ENCODE measurements at places on chromosomes 4 and X. TPM values are rescaled to one million over a fixed set of nuclear protein-coding genes. Genes with fewer than 3 reads are reported as not detected.

GRCh38 chr4:7430368-7430964, 4.3 kb downstream of the PSAPL1 start:
- DNase-seq, result no peak

DNA sequence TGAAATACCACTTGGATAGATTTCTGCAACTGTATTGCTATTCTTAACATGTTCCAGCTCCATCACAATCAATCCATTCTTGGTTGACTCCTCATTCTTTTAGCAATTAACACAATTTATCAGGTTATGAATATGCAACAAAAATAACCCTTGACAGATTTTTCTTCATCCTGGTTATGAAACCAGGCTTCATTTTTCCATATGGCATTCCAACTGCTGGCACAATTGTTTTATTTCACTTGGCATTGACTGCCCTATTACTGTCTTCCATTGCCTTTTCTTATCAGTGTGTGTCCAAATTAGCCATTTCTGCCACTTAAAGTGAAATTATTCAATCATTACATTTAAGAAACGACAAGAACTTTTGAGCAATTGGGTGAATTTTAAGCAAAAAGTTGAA, 388.8 kb upstream of the EPHA5 start:
- DNase-seq, result no peak

GRCh38 chr4:81030981-81031791, 678 bp downstream of the BMP3 start:
- DNase-seq, result peak; percentile 3

The ATP7A gene
- total RNA-seq, result 7.4 TPM

The MFAP3L gene
- 0.85 TPM for total RNA-seq

- no peak for DNase-seq
Measured at GRCh38 chrX:28398342-28398741, 188.9 kb upstream of the IL1RAPL1 start.

DNA sequence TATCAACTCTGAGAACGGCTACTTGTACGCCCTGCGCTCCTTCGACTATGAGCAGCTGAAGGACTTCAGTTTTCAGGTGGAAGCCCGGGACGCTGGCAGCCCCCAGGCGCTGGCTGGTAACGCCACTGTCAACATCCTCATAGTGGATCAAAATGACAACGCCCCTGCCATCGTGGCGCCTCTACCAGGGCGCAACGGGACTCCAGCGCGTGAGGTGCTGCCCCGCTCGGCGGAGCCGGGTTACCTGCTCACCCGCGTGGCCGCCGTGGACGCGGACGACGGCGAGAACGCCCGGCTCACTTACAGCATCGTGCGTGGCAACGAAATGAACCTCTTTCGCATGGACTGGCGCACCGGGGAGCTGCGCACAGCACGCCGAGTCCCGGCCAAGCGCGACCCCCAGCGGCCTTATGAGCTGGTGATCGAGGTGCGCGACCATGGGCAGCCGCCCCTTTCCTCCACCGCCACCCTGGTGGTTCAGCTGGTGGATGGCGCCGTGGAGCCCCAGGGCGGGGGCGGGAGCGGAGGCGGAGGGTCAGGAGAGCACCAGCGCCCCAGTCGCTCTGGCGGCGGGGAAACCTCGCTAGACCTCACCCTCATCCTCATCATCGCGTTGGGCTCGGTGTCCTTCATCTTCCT, 2.7 kb downstream of the PCDH10 start:
- DNase-seq, result peak; percentile 7

The CORIN gene
- 0.29 TPM for total RNA-seq

DNA sequence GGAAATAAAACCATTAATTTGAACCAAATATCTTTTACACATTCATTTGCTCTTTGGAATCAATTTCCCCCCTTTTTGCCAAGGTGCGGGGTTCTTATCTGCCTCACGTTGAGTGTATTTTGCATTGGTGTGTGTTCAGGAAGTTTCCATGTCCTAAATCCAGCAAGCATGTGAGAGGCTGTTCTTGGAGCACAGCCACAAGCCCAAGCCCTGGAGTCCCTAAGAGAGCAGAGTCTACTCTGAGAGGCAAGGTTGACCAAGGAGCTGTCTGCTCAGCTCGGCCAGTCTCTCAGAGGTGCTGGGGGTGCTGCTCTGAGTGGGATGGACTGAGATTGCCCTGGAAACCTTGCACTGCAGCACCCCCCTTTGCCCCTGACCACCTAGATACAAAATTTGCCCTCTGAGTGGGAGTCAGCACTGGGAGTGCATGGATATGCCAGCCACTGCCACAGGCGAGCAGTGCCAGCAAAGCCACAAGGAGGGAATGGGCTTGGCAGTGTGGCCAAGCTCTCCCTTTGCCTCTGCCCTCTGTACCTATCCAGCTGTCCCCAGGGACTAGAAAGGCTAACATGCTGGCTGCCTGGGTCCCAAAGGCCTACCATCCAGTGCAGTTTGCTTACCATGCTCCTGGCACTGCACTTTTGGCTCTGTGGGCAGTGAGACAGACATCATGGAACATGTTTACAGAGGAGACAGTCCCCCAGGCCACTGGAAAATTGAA, 20.5 kb upstream of the FAM193A start:
- DNase-seq, result no peak

- peak; percentile 43 for DNase-seq
Measured at GRCh38 chr4:36187723-36188333, 56.5 kb downstream of the ARAP2 start.

DNA sequence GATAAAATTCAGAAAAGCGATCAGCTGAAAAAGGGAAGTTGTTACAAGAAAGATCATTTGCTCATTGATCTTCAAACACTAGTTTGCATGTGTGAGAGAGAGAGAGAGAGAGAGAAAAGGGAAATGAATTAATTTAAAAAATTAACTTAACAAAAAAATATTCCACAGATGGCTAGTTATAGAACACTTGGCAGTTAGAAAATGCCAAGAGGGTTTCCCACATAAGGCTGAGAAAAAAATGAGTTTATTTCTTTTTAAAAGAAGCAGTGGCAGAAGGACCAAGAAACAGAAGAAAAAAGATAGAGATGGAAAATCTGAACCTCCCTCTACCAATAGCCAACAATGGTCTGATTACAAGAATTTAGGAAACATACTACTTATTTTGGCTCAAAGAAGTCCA, 47.1 kb downstream of the FGF13 start:
- no peak for DNase-seq

The MSX1 gene
- 0.61 TPM for total RNA-seq

The BANK1 gene
- total RNA-seq, result 0.34 TPM

DNA sequence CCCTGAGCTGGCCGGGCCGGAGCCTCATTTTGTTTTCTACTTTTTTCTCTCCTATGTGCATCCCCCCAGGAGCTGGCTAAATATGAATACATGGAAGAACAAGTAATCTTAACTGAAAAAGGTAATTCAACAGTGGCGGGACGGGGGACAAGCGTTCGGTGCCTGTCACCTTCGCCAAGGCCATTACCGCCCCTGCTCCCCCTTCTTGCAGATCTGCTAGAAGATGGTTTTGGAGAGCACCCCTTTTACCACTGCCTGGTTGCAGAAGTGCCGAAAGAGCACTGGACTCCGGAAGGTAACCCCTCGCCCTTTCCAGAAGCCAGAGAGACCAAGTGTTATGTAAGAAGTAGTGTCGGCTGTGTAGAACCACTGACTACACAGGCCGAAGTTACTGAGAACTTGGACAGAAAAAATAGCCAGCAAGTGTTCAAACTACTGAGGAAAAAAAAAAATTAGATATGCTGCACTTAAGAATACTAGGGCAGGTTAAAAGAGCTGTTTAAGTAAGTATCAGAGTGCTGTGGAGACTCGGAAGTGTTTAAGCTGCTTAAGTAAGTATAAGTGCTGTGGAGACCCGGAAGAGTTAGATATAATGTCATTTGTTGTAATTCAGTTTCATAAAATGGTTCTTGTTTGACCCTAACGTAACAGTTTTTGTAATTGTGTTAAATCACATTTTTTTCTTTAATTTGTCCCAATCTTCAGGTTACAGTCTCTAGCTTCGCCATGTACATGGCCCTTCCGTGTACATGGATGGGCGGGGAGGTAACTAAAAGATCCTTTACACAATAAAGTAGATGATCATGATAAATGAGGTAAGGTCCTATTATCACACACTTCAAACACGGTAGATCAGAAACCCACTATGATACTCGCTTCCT, 856 bp downstream of the SAT1 start:
- no peak for DNase-seq

GRCh38 chrX:123223409-123223808, 39.3 kb downstream of the GRIA3 start:
- no peak for DNase-seq

DNA sequence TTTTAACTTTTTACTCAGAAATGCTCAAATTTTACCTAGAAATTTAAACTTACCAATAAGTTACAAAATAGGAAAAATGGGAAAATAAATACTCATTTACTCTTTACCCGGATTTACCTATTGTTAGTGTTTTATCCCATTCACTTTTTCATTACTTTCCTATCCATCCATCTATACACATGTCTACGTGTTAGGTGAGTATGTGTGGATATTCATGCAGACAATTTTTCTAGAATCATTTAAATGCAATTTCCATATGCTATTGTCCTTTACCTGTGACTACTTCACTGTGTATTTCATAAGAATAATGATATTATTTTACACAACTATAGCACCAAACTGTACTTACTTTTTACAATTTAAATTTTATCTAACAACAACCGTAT, 896.6 kb upstream of the INTU start:
- no peak for DNase-seq

- DNase-seq, result no peak
Measured at GRCh38 chr4:128615197-128615596, 194.3 kb upstream of the JADE1 start.

The CENPVL2 gene
- not detected for total RNA-seq

The SMIM10 gene
- total RNA-seq, result 2.1 TPM

GRCh38 chr4:13635286-13635799, 7.8 kb upstream of the BOD1L1 start:
- no peak for DNase-seq

GRCh38 chr4:6225469-6225868, 25.1 kb upstream of the JAKMIP1 start:
- DNase-seq, result peak; percentile 40

DNA sequence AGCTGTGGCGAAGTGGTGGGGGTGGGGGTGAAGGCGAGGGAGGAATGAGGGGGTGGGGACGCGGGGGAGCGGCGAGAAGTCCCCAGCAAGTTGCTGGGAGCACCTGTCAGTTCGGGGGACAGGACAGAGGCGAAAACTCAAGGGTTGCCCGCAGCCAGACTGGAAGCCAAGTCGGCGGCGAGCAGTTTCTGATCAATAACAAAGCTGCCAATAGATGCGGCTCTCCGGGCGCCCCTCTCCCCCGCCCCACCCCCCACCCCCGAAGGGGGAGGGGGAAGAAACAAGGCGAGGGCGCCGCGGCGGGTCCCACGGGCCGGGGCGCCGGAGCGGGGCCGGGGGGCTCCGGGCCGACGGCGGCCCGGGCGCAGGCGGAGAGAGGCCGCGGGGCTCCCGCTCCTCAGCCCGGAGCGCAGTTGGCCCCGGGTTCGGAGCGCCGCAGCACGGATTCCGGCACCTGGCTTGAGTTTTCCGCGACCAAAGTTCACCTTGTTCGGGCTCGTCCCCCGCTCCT, 379 bp downstream of the PDGFC start:
- no peak for DNase-seq

- DNase-seq, result no peak
Measured at GRCh38 chr4:113086172-113086695, 36.8 kb downstream of the ANK2 start.

The SPIN2A gene
- 0.36 TPM for total RNA-seq

The ZBED1 gene
- total RNA-seq, result 28.7 TPM

The SLIT2 gene
- total RNA-seq, result not detected

DNA sequence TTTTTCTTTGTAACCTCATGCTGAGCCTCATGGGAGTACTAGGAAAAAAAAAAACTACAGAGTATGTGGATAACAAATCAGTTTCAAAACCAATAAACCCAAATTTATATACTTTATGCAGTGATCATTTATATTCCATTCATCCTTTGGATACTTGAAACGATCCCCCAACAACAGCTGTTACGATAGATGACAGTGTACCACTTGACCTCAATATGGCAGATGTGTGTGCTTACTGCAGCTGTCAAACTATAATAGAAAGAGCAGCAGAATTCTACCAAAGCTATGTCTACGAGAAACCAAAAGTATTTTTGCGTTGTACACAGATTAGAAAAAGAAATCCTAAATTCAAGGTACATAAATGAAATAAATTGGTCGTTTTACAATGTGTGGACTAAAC, 337.8 kb downstream of the PDGFC start:
- DNase-seq, result no peak

DNA sequence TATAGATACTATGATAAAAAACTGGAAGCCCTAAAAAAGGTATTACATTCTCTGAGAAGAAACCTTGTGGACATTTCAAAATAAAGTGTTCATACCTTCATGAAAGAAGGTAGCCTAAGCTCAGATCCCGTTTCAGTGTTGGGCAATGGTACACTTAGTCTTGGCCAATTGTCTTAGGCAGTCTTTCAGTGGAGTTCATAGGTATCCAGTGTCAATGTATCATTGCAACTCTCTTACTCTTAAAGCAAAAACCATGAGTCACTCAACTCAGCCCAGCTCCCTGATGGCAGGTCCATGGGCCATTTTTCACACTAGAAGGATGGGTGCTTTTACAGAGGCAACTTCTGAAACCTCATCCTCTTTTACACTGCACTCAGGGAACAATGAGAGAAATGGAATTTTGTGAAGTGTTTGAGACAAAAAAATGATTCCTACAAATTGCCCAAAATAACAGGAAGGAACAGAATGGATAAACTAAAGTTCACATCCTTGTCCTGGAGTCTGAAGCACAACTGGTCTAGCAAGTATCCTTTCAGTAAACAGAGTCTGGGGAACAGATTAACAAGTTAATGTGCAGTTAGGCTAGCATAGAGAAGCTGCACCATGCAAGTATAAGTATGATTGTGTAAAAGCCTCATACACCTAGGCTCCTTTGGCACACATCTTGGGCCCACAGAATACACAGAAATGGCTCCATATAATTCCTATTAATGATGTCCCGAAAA, 7.0 kb upstream of the ZNF827 start:
- DNase-seq, result no peak

The CLCN4 gene
- total RNA-seq, result not detected

DNA sequence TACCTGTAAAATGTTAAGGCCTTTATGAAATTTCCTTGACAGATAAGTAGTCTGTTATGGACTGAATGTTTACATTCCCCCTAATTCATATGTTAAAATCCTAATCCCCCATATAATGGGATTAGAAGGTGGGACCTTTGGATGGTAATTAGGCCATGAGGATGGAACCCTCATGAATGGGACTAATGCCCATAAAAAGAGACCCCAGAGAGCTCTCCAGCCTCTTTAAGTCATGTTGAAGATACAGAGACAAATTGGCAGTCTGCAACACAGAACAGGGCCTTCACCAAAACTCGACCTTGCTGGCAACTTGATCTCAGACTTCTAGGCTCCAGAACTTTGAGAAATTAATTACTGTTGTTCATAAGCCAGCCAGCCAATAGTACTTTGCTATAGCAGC, 1344.5 kb upstream of the PCDH7 start:
- no peak for DNase-seq

- no peak for DNase-seq
Measured at GRCh38 chr4:158291334-158292055, 81.2 kb downstream of the TMEM144 start.

DNA sequence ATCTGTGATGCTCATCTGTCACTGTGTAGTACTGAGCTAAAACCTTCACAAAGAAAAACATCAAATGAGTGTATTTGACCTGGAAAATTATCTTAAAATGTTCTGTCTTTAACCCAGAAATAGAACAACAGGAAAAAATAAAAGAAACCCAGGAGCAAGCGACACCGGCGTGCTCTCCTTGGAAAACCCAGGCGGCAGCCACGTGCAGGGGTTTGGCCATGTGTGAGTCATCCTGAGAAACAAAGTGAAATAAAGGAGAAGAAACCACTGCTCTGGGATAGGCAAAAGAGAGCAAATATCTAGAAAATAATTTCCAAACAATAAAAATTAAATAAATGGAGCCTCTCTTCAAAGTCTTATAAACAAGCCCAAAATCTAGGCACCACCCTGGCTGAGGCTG, 20.0 kb upstream of the TMEM128 start:
- DNase-seq, result no peak

All from activated CD8-positive, alpha-beta T cell treated with anti-CD3 and anti-CD28 coated beads for 36 hours (primary cell).